ENCODE measurements at places on chromosomes 1 and 21.

DNA sequence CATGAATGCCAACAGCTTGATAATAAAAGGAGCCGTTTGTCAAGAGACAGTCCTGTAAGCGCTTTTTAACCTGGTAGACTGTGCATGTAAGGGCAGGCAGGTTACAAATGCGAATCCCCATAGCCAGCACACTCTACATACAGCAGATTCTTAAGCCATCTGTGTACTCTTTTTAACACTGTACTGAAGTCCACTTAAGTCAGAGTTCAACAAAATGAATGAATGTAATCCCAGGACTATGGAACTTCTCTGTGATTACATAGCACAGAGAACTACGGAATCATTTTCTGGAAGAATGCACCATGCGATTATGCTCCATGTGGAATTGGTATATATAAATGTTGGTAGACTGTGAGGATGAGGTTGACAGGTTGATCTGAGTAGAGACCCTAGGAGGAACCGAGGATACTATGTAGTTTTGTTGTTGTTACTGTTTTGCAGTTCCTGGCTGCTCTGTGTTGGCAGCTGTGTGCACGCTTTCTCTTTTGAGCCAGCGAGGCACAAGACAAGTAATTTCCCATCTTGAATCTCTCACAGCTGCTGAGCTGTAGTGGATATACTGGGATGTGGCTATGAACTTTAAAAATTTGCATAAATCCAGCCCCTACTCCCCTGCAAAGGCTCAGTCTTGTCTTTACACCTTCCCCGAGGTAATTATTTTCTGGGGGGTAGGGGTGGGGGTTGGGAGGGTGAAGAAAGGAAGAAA is 21.9 kb downstream of the LRRC8D start:
- no peak for DNase-seq

- no peak for DNase-seq
Observed at GRCh38 chr1:115969509-115969908, 6.8 kb upstream of the SLC22A15 start.

DNA sequence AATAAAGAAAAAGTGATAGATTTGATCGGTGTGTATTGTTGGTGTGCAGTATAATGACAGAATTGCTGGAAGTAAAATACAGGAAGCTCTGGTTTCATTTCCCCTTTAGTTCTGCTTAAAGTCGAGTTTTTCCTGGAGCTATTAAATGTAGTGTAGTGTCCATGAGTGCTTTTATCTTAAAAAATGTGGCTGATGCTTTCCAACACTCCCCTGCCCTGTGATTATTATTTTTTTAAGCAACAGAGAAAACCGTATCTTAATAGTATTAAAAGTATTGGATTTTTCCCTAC is 1.1 kb downstream of the LGALS8 start:
- no peak for DNase-seq

- DNase-seq = no peak
Observed at GRCh38 chr1:205568135-205568468, 63.6 kb downstream of the CDK18 start.

- no peak for DNase-seq
Observed at GRCh38 chr1:207412845-207413244, 41.3 kb upstream of the CR2 start.

GRCh38 chr1:176469450-176470010 is 6.6 kb downstream of the PAPPA2 start:
- DNase-seq = no peak

- DNase-seq = no peak
Observed at GRCh38 chr1:1760345-1760650, 18.0 kb downstream of the NADK start.

DNA sequence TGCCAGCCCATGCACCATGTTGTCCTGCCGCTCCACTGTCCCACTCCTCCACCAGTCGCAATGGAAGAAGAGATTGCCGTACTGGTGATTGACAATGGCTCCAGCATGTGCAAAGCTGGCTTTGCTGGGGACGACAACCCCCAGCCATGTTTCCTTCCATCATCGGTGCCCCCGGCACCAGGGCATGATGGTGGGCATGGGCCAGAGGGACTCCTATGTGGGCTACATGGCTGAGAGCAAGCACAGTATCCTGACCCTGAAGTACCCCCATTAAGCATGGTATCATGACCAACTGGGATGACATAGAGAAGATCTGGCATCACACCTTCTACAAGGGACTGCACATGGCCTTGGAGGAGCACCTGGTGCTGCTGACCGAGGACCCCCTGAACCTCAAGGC is 1.9 kb upstream of the AMY2B start:
- no peak for DNase-seq

DNA sequence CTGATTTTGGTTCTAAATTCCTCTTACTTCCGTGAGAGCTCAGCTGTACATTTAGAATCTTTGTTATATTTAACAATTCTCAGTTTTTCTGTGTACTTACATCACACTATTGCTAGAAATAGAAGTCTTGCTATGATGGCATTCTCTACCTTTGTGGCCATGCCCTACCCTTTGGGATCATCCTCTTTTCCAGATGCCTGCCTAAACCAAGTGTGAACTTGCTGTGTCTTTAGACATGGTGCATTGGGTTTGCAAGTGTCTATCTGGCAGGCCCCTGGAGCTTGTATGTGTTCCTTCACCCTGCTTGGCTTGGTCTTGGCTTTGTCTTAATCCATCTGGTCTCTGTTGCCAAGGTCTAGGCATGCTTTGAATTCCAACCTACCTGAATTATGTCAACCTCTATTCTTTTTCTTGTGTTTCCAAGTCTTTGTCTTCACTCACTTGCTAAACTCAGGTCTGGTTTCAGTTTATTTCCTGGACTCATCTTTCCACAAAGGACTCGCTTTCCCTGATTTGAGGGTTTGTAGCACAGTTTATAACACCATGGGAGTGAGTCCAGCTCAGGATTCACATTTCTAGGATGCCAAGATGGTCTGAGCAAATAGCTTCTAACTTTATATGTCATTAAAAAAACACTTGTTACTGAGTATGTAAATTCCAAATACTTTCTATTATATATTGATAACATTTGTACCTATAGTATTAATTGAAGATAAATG is 20.6 kb upstream of the APOBEC4 start:
- DNase-seq = no peak

DNA sequence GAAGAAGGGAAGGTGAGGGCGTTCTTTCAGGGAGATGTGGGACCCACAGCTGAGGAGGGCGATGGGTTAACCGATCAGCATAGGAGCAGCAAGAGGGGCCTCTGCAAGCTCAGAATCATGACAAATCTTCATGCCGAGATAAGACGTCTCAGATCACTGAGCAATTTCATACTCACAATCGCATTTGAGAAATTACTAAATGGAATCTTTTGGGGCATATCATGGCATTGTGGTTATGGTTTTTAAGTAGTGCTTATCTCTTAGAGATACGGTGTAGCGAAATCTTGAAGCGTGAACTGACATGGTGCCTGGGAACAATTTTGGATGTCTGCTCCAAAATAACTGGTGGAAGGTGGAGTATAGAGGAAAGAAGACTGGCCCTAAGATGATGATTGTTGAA is 6.2 kb downstream of the TNNT2 start:
- DNase-seq = no peak

DNA sequence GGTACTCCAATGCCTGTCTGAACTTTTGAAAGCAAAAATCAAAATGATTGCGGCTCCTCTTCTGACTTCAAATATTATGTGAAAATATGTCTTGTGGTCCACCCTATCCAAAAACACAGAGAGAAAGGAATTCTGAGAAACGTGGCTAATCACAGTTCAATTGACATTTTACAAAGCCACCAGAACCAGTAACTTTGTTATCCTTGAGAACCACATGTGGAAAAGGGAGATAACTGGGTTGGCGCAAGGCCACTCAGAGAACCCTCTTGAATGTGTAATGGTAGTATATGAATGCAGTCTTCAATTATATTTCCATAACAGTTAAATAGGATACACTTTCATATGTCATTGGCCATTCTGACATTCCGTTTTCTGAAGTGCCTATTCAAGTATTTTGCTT is 1030.0 kb upstream of the TMPRSS15 start:
- no peak for DNase-seq

DNA sequence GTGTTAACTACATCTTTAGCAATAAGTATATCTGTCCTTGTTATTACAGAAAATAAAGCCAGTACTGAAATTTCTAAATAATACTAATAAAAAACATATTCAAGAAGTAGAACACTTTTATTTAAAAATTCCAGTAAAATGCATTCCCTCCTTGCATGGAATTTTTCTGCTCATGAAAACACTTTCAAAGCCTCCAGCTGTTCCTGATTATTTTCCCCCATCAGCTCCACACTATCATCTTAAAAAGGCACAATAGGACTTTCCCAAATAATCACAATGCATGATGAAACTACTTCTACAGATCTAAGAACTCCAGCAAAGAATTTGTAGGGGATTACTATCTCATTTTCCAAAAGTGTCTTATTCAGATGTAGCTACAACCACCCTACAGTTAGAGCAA is 162.6 kb upstream of the USP25 start:
- no peak for DNase-seq

DNA sequence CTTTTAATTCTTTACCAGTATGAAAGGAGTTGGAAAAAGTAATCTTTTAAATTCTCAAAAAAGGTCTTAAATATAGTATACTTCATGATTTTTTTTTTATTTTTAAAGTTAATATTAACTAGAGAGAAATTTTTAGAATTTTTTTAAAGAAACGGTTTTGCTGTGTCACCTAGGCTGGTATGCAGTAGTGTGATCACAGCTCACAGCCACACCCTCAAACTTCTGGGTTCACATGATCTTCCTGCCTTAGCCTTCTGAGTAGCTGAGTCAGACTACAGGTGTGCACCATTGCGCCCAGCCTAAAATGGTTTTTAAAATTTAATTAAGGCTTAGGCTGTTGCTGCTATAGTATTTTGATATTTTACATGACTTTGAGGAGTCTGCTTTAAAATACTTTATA is 52.4 kb downstream of the TLCD4 start:
- DNase-seq = no peak

GRCh38 chr1:87830432-87830978 is 501.8 kb downstream of the LMO4 start:
- DNase-seq = no peak

DNA sequence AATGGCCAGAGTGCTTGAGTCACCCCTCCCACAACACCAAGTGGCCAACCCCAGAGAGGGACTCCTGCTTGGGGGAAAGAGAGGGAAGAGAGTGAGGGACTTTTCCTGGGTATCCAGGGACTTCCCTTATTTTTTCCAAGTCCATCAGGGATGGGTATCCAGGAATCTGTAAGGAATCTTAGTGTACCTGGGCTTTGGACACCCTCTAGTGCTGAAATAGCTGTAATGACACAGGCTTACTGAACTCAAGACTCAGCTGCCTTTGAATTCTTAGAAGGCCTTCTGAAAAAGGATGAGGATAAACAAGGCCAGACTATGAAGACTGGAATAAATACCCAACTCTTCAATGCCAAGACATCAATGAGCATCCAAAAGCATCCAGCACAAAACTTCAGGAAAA is 12.0 kb downstream of the TSHB start:
- no peak for DNase-seq

GRCh38 chr1:154751690-154752089 is 118.4 kb downstream of the KCNN3 start:
- DNase-seq = no peak

DNA sequence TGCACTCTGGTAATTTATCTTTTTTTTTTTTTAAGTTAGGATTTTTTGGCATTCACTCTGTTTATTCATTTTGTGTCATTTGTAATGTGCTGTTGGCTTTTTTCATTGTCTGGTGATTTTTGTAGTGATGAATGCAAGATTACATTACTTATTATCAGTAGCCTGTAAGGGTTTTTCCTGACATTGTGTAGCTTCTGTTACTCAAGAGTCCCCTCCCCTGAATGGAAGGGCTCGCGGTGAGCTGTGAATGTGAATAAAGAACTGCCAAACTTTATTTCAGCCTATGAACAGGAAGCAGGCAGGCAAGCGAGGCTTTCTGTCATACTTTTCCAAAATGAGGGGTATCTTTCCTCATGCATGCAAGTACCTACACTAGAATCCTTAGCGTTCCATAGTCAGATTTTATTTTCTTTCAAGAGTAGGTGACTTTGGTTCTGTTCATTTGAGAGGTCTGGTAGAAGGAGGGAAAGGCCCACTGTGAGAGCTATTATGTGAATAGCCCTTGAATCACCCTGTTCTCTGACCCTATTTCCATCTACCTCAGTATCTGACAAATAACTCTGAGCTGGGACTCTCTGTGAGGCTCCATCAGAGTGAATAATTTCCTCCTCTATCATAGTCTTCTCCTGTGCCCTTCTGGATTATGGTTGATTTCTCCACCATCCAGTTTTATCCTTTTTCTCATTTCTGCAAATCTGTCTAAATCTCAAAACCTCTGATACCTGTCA is 114.0 kb downstream of the CD247 start:
- no peak for DNase-seq

- DNase-seq = no peak
Observed at GRCh38 chr1:226882631-226883409, 12.4 kb downstream of the PSEN2 start.

DNA sequence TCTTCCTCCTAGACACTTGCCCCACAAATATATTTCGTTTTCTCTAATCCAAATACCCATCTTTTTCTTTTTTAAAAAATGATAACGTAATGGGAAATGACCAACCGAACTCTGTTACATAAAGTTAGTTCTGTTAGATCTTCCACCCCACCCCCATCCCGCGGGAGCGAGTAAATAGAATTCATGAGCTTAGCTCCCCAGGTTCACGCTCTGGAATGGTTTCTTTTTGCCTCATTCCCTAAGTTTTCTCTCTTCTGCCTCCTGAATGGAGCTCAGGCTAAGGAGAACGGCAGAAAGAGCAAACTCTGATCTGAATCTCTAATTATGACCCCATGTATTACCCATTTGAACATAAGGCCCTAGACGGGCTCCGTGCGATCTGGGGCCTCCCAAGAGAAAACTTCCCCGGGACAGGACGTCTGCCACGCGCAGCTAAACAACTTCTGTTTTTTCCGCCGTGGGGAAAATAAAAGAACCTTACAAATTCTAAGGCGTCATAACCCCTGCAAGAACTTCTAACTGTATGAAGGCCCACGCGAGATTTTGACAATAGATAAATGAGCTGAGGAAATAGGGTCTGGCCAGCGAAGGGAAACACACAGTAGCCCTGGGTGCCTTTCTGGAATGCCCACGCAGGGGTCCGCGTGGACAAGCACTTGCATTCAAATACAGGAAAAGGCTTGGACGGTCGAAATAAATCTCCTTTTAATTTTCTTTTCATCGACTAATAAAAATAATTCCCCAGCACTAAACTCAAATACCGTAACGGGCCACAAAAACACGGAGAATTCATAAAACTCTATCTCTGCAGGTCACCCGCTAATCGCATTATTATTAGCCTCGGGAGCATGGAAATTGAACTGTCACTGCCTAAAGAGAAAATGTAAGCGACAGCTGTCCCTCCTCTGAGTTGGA is 2.2 kb downstream of the TBX15 start:
- DNase-seq = no peak

DNA sequence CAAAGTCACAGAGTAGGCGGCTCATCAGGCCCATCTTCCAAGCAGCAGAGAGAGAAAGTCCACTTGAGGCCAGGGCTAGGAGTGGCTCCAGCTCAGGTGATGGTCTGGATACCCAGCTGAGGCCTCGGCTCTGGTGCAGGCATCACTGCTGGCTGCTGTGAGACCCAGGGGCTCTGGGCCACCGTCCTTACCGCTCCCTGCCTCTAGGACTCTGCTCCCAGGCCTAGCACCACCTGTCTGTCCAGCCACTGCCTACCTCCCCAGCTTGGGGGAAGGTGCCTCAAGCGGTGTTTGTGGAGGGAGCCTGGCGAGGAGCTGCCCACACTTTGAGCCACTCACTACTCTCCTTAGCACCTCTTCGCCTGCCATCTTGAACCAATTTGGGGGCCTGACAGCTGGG is 57.9 kb downstream of the DMRTB1 start:
- DNase-seq = no peak
